ENCODE measurements at places on chromosomes 13 and 19. TPM values are rescaled to one million over a fixed set of nuclear protein-coding genes. Genes with fewer than 3 reads are reported as not detected.

CCL25 gene
- polyA plus RNA-seq, result 0.26 TPM

- DNase-seq, result no peak
Measured at GRCh38 chr13:34017231-34017630, 199.3 kb downstream of the RFC3 start.

- no peak for DNase-seq
Measured at GRCh38 chr13:113483504-113484293, 6.8 kb downstream of the DCUN1D2 start.

DNA sequence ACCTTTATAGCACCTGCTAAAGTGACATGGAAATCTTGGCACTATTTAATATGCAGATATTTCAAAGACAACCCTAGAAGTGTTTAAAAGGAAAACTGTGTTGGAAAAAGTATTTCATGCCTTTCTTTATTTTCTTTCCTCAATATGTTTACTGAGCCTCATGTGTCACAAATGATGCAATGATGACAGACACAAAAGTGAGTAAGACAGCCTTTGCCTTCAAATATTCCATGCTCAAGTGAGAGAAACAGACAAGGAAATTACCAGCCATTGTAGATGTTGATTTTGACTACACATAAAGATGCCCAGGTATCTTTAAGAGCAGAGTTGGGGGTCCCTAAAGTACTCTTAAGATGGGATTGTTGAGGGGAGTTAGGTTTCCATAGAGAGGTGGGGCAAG is 48.0 kb upstream of the TPP2 start:
- DNase-seq, result no peak

GRCh38 chr13:24984134-24984533 is 111.8 kb upstream of the PABPC3 start:
- DNase-seq, result no peak

GRCh38 chr13:51311957-51312520 is 27.5 kb upstream of the SERPINE3 start:
- DNase-seq, result no peak

- no peak for DNase-seq
Measured at GRCh38 chr13:21077076-21077787, 15.8 kb upstream of the LATS2 start.

- no peak for DNase-seq
Measured at GRCh38 chr13:97317933-97318332, 95.8 kb downstream of the MBNL2 start.

- no peak for DNase-seq
Measured at GRCh38 chr19:7480970-7481255, 7.9 kb downstream of the PEX11G start.

DNA sequence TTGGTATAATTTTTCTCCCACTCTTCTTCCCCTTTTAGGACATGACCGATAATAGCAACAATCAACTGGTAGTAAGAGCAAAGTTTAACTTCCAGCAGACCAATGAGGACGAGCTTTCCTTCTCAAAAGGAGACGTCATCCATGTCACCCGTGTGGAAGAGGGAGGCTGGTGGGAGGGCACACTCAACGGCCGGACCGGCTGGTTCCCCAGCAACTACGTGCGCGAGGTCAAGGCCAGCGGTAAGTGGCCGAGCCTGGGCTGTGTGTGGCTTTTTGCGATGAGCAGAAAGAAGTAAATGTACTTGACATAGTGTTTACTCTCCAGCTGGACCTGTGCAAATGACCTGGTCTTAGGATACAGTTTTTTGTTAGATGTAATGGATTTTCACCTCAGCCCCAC is 102.5 kb downstream of the ARHGEF7 start:
- no peak for DNase-seq

GRCh38 chr13:111153977-111154332 is 38.8 kb downstream of the ARHGEF7 start:
- no peak for DNase-seq
